Dorsolateral prefrontal cortex (tissue), 122 donors: ENCODE measurements at places on chromosomes 13 and 19.

GRCh38 chr19:49946415-49946814 lies 14.6 kb downstream of the SIGLEC11 start:
- no peak for DNase-seq

- DNase-seq, result no peak
These were observed 17.8 kb upstream of the TMEM255B start for GRCh38 chr13:113741191-113741668.

DNA sequence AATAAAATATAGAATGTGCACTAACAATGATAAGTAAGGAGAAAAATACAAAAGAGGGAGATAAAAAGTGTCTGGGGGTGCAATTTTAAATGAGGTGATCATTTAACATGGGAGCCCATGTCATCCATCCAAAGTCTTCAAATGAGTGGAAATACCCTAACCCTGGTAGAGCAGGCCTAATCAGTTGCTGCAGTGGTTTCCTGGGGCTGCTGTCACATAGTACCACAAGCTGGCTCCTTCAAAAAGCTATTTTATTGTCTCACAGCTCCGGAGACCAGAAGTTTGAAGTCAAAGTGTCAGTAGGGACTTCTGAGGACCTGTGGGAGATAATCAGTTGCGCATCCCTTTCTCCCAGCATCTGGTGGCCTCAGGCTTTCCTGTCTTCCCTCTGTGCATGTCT lies 717.9 kb downstream of the DIAPH3 start:
- no peak for DNase-seq

GRCh38 chr19:31570718-31571117 lies 221.5 kb upstream of the TSHZ3 start:
- no peak for DNase-seq

GRCh38 chr19:8571006-8571411 lies 6.2 kb downstream of the MYO1F start:
- DNase-seq, result no peak

DNA sequence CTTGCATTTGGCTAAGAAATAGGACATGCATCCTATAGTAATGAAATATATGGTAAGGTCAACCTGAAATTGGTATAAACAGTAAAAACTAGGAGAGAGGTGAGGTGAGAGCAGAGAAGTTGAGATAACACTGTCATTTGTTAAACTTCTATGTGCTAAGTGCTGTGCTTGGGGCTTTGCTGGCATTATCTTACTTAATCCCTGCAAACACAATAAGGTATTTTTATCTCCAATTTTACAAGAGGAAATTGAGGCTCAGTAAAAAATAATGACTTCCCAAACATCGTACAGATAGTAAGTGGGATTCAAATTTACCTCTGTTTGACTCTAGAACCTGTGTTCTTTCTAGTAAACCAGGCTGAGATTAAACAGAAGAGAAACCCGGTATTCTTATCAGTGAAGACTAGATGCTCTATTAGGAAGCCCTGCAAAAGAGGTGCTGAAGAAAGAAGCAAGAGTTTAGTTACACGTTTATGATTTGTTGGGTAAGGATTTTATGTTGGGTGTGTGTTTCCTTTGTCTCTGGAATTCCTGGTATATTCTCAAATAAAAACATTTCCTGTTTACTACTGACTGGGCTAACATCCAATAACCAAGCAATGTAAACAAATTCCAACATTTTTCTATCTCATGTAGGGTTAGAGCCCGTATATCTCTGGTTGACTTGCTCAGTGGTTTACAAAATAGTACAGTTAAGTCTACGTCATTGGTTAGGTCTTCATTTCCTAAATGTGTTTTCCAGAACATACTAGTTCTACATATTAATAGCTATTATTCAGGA lies 137.3 kb upstream of the FNDC3A start:
- no peak for DNase-seq

- peak; percentile 97 for DNase-seq
These were observed 21.1 kb upstream of the OR10H1 start for GRCh38 chr19:15836330-15837220.

DNA sequence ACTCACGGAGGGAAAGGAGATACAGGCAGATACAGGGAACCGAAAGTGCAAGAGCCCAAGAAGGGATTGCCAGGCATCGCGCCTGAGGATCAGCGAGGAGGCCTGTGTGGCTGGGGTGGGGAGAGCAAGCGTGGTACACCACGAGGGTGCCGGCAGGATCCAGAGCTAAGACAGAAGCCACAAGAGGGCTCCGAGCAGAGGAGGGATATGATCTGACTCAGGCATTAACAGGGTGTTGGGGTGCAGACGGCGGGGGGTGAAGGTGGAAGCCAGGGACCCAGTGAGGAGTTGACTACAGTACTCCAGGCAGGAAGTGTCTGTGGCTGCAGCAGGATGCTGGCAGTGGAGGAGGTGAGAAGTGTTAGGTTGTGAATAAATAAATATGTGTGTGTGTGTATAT lies 5.4 kb upstream of the PPP1R37 start:
- DNase-seq, result no peak

DNA sequence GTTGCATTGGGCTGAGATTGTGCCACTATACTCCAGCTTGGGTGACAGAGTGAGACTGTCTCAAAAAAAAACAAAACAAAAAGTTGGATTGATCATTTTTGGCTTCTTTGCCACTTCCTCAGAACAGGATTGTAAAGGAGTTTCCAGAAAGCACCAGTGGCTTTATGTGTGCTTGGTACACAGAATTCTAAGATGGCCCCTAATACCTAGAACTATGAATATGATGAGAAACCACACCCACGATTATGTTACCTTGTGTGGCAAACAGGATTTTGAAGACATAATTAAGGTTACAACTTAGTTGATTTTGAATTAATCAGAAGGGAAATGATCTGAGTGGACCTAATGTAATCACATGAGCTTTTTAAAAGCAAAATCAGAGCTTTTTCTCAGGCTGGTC lies 26.5 kb downstream of the CEACAM1 start:
- DNase-seq, result no peak

GRCh38 chr19:2371656-2372055 lies 11.6 kb downstream of the TMPRSS9 start:
- DNase-seq, result no peak

DNA sequence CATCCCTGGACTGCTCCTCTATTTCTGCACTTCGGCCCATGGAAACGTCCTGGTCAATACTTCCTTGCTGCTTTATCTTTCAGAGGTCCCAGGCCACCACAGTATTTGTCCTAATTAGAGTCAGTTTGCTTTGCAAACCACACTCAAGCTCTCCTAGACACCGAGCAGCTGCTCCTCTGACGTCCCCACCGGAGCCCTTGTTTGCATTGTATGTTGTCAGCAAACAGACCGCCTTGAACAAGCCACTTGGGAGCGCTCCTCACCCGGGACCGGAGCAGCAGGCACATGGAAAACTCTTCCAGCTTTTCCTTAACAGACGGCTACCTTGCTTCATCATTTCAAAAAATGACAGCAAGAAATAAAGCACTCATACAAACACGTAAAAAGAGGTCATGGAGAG lies 51.5 kb upstream of the GTF3A start:
- no peak for DNase-seq

GRCh38 chr13:93060144-93060543 lies 166.5 kb upstream of the GPC6 start:
- DNase-seq, result no peak

- no peak for DNase-seq
These were observed 34.7 kb upstream of the SLITRK6 start for GRCh38 chr13:85833921-85834320.

GRCh38 chr13:95571941-95572340 lies 19.4 kb downstream of the CLDN10 start:
- no peak for DNase-seq

- no peak for DNase-seq
These were observed 19.9 kb downstream of the CSNK1A1L start for GRCh38 chr13:37085606-37086005.

GRCh38 chr19:16446724-16447368 lies 24.9 kb downstream of the EPS15L1 start:
- no peak for DNase-seq

- DNase-seq, result no peak
These were observed 1937.6 kb downstream of the PCDH9 start for GRCh38 chr13:65292488-65292901.

DNA sequence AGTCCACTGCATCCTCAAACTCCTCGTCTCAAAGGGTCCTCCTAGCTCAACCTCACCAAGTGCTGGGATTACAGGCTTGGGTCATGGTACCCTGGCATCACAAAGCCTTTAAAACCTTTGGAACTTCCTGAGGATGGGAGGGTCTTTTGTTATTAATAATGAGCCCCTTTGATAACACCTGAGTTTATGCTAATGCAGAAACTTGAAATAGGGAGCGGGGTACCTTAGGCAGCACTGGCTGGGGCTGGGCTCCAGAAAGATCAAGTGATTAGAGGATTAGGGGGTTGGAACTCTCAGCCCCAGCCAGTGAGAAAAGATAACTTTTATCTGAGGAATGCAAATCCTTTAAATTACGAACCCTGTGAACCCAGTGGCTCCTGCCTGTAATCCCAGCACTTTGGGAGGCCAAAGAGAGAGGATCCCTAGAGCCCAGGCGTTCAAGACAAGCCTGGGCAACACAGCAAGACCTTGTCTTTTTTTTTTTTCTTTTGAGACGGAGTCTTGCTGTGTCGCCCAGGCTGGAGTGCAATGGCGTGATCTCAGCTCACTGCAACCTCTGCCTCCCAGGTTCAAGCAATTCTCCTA lies 9.3 kb upstream of the PSPC1 start:
- no peak for DNase-seq

DNA sequence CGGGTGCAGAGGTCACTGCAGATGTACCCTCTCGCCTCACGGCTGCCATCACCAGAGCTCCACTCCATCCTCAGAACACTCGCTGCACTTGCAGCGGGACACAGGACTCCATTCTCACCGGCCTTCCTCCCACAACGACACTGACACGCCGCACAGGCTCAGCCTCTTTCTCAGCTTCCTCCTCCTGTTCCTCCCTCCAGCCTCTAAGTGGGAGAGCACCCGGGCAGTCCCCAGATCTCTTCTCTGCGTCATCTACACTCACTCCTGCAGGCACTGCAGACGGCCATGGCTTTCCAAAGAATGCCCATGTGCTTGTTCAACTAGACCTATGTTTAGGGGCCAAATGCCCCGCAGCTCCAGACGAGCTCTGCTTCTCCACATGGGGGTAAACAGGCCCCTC lies 14.3 kb upstream of the FKRP start:
- no peak for DNase-seq

DNA sequence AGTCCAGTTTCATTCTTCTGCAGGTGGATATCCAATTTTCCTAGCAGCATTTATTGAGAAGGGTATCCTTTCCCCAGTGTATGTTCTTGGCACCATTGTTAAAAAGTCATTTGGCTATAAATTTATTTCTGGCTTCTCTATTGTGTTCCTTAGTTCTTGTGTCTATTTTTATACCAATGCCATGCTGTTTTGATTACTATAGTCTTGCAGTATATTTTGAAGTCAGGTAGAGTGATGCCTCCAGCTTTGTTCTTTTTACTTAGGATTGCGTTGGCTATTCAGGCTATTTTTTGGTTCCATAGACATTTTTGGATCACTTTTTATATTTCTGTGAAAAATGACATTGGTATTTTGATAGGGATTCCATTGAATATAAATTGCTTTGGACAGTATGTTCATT lies 71.7 kb upstream of the MLNR start:
- DNase-seq, result no peak

DNA sequence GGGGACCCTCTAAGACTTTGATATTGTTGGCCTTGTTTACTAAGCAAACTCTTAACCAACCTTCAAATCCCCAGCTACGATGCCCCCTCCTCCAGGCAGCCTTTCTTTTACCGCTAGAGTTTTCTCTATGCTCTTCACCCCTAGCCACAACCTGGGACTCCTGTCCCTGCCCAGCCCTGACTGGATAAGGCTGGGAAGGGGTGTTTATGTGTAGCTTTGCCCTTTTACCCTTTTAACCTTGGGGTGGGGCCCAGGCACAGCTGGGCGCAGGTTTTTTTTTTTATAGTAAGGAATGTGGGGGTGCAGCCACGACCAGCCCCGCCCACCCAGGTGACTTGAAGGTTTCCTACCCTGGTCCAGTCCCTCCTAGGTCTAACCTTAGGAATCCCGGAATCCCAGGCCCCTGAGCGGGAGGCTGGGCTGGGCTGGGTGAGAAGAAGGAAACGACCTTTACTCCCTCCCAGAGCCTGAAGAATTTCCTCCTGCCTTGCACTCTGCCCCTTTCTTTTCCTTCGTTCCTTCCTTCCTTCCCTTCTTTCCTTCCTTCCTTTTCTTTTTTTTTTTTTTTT lies 12.2 kb downstream of the TJP3 start:
- no peak for DNase-seq

DNA sequence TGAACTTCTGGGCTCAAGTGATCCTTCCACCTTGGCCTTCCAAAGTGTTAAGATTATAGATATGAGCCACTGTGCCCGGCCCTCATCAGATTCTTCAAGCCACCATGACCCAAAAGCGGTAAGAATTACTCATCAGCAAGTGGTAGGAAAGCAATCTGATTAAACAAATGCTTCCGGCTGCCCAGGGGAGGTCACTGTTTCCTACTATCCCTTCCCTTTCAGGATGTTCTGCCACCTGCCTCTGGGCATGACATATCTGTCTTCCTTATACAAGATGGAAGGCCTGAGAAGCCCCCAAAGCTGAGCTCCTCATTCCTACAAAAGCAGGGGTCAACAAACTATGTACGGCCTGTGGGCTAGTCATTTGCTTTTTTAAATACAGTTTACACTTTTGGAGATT lies 7.0 kb downstream of the ABHD8 start:
- no peak for DNase-seq

- no peak for DNase-seq
These were observed 10.3 kb downstream of the IGSF23 start for GRCh38 chr19:44623626-44624025.

DNA sequence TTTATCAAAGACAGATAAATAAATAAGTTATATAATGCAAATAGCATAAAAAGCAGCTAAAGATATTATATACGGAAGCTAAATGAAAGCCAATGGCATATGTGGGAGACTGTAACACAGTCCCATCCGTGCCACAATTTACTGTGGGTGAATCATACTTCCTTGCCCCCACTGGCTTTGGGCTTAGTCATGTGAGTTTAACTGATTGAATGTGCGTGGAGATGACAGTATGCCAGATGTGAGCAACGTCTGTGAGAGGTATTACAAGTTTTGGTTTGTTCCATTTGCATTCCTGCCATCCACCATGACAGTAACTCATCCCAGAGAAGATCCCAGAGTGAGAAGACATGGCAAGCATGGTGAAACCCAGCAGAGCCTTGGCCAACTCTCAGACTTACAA lies 340.0 kb downstream of the SUCLA2 start:
- DNase-seq, result no peak

GRCh38 chr19:52099497-52100138 lies 4.1 kb upstream of the ZNF841 start:
- no peak for DNase-seq

- no peak for DNase-seq
These were observed 45.4 kb upstream of the CALM3 start for GRCh38 chr19:46555628-46556280.

DNA sequence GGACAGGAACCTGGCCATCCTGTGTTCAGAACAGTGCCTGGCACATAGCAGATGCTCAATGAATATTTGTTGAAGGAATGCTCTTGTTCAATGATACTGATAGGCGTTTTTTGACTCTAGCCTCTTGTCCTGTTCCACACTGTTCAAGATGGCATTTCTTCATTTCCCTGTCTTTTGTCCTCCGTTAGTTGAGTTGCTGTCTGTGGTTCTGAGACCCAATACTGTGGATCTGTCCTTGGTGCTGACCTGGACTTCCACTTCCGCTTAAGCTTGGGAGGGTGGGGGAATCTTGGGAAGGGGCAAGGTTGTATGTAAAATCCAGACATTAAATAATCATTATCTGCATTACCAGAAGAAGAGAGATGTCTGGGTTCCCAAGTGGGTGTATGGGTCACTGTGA lies 8.3 kb upstream of the KCNN4 start:
- no peak for DNase-seq
